ENCODE measurements at places on chromosomes 7 and 10. TPM values are rescaled to one million over a fixed set of nuclear protein-coding genes. Genes with fewer than 3 reads are reported as not detected.

DNA sequence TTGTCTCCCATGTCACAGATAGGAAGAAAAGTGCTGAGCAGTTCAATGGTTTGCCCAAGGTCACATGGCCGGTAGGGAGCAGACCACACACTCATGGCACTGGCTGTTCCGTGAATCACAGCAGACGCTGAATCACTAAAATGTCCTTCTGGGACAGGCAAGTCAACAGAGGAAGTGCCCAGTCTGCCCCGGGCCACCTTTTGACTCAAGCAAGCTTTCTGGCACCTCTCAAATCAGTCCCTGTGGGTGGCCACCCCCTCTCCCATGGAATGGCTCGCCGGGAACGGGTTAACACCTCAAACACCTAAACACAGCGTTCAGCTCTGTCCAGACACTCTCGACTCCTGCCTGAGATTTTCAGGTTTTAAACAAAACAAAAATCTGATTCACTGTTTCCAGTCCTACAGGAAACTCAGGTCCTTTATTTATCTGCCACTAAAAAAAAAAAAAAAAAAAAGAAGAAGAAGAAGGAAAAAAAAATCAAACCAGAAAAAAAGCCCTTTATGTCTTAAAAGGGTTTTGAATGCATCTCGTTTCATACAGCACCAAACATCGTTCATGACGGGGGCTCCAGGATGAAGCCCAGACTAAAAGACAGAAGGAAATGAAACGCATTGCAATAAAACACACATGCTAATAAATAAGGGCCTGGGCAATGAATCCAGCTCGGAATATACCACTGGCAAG is 15.5 kb downstream of the CARD11 start:
- no peak for DNase-seq
- H3K4me1 ChIP-seq = peaks cover 4% of the 10 kb centered on the region

DNA sequence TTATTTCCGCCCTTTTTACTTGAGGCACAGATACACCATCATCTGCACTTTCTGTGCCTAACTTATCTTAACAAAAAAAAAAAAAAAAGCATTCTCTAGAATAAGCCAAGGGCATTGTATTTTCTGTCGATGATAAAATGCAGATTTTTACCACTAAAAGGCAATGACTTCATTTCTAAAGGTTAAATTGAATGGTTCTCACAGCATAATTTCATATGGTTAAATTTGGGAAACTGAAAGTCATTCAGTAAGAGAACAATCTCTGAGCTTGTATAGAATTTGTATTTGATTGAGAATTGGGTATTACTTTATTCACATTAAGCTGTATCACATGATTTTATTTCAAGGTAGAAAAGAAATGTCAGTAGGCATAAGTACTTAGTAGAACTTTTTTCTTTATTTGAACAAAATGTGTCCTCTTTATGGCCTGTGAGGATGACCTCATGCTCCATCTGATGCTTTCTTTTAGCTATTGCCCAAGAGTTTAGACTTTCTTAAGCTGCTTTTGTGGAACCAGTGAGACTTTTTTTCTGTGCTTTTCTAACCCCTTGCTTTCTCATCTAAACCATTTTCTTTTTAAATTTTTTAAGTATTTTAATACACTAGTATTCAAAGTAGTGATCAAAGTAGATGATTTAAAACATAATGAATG is 110.3 kb downstream of the LRRC4 start:
- no peak overlapping the region for H3K4me3 ChIP-seq
- no peaks in the 10 kb centered on the region for H3K4me1 ChIP-seq
- DNase-seq = no peak
- H3K27me3 ChIP-seq = no peaks in the 10 kb centered on the region
- no peaks in the 10 kb centered on the region for H3K36me3 ChIP-seq

DNA sequence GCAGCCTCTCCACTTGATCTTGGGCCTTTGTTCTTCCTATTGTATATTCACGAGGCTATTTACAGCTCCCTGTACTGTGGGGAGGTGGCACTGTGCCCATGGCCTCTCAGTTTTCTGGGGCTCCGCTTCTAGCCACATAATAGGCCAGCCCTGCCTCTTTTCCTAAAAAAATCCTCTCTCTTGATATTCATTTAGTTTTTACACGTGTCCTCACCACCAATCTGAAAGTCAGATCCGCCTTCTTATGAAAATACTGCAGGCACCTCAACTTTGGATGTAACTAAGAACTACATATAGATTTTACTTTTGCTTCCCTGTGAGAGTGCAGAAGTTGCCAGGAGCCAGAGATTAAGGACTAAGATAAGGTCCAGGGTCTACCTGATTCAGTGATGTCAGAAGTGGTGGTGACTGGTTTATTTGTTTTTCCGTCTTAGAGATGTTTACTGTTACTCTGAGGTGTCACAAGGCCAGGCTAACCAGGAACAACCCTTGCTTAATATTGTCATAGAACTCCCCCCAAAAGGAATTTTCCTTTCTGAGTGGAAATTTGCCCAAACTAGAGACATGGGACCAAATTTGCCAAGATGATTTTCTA is 7.8 kb downstream of the BAMBI start:
- H3K4me3 ChIP-seq = no peak overlapping the region
- H3K36me3 ChIP-seq = no peaks in the 10 kb centered on the region
- H3K4me1 ChIP-seq = no peaks in the 10 kb centered on the region
- H3K27me3 ChIP-seq = no peaks in the 10 kb centered on the region
- no peak overlapping the region for H3K27ac ChIP-seq
- no peak for DNase-seq

DNA sequence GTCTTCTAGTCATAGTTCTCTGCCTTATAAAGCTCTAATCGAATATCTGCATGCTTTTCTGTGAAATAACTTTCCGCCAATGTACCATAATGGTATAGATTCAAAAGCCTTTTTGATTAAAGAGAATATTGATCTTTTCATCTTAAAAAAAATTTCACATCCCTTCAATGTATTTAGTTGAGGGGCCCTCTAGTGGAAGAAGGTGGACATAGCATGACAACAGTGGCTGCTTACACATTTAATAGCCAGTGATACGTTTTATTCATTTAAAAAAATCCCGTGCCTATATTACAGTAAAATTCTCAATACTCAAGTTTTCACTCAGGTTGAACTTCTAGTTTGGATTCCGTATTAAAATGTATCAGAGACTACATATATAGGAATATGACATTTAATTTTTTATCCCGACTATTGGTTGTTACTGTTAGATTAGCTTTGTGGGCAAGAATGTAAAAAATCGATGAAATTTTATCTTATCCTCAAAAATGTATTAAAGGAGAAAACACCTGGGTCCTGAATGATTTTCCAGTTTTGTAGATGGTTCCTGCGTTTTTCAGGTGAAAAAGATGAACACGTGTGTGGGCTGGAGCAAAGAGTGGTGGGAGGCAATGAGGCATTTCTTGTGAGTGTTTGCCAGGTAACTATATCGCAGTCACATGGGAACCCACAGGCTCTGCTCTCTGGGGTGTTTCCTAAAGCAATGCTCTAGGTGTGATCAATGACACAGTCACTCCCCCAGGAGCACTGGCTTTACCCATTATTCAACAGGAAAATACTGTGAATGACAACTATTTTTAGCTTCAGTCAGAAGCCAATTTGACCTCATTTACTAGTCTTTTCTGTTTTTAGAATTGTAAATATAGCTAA is 24.1 kb upstream of the PNLIP start:
- no peak overlapping the region for H3K27ac ChIP-seq
- DNase-seq = no peak
- no peaks in the 10 kb centered on the region for H3K27me3 ChIP-seq

DNA sequence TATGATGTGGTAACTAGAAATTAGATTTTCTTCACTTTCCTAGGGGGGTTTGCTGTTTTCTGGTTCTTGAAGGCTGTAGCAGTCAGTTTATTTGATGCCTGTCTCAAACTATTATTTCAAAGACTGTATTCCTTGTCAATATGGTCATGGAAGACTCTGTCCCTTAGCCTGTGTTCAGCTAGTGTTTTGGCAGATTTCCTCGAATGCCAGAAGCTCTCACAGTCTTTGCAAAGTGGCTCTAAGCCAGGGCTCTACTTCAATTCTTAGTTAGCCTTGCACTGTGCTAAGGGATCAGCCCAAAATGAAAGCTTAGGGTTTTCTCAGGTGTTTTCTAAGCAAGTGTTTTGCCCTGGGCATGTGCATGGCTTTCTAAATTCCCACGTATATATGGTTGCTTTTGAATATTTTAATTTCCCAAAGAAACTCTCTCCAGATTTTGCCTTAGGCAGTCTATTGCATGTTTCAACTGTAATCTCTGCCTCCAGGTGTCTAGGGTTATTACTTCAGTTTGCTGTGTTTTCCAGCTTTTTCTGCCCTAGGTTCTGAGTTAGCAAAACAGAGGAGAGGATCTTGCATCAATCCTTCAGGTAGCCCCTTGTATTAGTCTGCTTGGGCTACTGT is 7.2 kb upstream of the C1GALT1 start:
- H3K36me3 ChIP-seq = no peaks in the 10 kb centered on the region
- H3K4me1 ChIP-seq = no peaks in the 10 kb centered on the region
- DNase-seq = no peak
- no peak overlapping the region for H3K27ac ChIP-seq
- H3K27me3 ChIP-seq = no peaks in the 10 kb centered on the region
- H3K4me3 ChIP-seq = no peak overlapping the region

DNA sequence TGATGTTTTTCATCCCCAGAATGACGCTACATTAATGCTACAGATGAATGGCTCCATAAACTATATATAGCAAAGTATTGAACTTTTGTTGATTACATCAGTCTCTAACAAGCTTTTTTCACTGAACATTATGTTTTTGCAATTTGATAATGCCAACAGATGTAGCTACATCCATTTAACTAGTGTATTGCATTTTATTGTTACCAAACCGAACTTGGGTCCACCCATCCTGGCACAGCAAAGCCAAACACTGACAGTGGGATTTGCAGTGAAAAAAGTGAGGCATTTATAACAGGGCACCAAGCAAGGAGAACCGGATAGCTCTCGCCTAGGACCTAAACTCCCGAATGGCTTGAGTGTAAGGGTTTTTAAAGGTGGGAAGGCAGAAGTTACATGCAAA is 182.8 kb upstream of the TNS3 start:
- no peak overlapping the region for H3K4me3 ChIP-seq
- no peak for DNase-seq
- no peaks in the 10 kb centered on the region for H3K4me1 ChIP-seq
- no peaks in the 10 kb centered on the region for H3K36me3 ChIP-seq
- no peak overlapping the region for H3K27ac ChIP-seq

DNA sequence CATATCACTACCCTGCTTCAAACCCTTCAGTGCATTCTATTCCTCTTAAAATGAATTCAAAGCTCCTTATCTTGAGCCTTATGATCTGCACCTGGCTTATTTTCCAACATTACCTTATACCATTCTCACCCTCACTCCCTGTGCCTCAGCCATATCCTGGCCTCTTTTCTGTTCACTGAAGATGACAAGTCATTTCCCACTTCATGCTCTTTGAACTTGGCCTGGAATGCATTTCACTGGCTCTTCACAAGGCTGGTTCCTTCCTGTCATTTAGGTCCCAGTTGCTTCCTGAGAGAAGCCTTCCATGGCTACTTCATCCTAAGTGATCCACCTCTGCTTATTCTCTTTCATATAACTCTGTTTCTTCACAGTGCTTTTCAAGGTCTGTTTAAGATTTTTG is 3.2 kb upstream of the LIPF start:
- no peak overlapping the region for H3K4me3 ChIP-seq
- no peaks in the 10 kb centered on the region for H3K36me3 ChIP-seq
- no peaks in the 10 kb centered on the region for H3K4me1 ChIP-seq
- no peaks in the 10 kb centered on the region for H3K27me3 ChIP-seq
- no peak for DNase-seq
- no peak overlapping the region for H3K27ac ChIP-seq

DNA sequence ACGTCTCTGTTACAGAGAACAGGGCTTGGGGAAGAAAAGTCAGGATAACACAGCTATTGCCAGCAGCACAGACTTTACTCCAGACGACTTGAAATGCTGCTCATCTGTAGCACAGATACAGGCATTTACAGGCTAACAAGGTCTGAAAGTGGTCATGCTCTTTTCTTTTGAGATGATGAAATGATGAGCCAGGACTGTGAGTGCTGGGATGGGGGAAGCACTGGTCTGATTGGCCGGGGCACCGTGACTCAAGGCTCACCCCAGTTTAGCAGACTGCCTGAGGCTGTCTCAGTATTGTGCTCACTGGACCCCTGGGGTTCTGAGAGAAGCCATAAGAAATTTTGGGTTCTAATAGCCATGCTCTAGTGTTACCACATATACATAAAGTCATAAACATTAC is 12.4 kb downstream of the SMKR1 start:
- H3K4me1 ChIP-seq = no peaks in the 10 kb centered on the region
- DNase-seq = no peak
- H3K27ac ChIP-seq = no peak overlapping the region

The MCM7 gene
- total RNA-seq = 31.8 TPM

- H3K4me1 ChIP-seq = no peaks in the 10 kb centered on the region
- H3K27ac ChIP-seq = no peak overlapping the region
- no peak overlapping the region for H3K4me3 ChIP-seq
Measured at GRCh38 chr10:69614130-69614529, 15.9 kb upstream of the FAM241B start.

The NPFFR1 gene
- not detected for total RNA-seq

The PRKCQ gene
- total RNA-seq = 1.9 TPM

DNA sequence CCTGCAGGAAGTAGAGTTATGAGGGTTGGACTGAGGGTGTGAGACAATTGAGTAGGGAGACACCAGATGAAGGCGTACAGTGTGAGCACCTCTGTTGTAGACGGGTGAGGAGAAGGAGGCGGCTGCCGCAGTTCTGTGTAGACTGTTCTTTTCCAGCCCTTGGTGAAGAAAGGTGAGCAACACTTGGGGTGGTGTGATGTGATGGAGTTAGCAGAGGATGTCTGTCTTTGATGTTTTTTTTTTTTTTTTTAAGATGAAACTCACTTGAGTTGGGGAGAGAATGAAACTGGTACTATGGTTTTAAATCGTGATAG is 42.8 kb upstream of the RNF216 start:
- H3K4me1 ChIP-seq = peaks cover 14% of the 10 kb centered on the region
- H3K27me3 ChIP-seq = no peaks in the 10 kb centered on the region
- DNase-seq = no peak
- H3K4me3 ChIP-seq = no peak overlapping the region
- no peak overlapping the region for H3K27ac ChIP-seq

- H3K4me3 ChIP-seq = no peak overlapping the region
- DNase-seq = no peak
- peaks cover 3% of the 10 kb centered on the region for H3K36me3 ChIP-seq
- no peaks in the 10 kb centered on the region for H3K4me1 ChIP-seq
- no peaks in the 10 kb centered on the region for H3K27me3 ChIP-seq
Measured at GRCh38 chr10:97763411-97763810, 8.4 kb downstream of the SFRP5 start.

DNA sequence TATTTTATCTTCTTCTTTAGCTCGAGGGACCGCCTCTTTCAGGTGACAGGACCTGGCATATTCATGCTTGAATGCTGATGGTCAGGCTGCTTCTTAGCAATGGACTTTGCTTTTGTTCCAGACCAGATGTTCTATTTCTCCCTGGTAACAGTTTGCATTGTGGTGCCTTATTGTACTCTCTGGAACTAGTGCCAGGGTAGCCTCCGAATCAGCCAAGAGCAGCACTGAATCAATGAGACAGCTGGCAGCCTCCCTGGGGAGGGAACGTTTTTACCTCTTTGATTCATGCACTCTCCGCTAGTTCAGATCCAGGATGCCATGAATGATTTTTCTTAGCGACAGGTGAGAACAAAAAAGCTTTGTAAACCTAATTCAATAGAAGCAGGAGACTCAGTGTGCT is 54.1 kb upstream of the NXPH1 start:
- no peaks in the 10 kb centered on the region for H3K27me3 ChIP-seq
- DNase-seq = no peak
- no peak overlapping the region for H3K27ac ChIP-seq
- H3K4me1 ChIP-seq = no peaks in the 10 kb centered on the region
- H3K4me3 ChIP-seq = no peak overlapping the region
- no peaks in the 10 kb centered on the region for H3K36me3 ChIP-seq
